ENCODE measurements at places on chromosomes 1 and 21.

- DNase-seq: no peak
These were observed 252.1 kb upstream of the CACYBP start for GRCh38 chr1:174747613-174748012.

DNA sequence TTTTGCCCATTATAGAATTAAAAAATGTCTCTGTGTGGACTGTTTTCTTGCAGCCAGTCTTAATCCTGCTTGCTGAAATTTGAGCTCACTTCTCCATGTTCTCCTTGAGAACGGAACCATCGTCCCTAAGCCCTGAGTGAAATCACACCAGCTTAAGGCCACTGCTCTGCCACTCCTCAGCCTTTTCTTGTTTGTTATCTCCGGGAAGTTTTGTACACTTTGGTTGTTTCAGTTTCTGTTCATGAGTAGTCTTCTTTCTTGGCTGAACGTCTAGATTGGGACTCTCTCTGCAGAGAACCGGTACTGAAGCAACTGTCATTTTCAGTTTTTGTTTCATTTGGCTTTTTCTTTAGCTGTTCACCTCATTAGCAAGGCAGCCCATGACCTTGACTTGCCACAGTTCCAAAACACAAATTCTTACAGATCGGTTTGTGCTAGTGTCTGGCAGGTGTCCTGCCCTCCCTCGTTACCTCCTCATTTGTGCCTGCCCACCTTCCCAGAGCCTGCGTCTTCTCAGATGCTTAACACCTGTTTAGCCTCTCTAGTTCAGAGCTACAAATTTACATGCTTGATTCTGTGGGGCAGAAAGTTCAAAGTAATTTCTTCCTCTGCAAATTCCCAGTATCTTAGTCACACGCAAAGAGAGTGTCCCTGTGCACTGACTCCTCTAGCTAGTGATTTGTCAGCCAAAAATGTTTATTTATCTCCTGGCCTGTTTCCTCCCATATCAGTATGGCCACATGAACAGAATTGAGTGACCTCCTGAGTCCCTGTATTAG is 12.4 kb downstream of the PSEN2 start:
- no peak for DNase-seq

DNA sequence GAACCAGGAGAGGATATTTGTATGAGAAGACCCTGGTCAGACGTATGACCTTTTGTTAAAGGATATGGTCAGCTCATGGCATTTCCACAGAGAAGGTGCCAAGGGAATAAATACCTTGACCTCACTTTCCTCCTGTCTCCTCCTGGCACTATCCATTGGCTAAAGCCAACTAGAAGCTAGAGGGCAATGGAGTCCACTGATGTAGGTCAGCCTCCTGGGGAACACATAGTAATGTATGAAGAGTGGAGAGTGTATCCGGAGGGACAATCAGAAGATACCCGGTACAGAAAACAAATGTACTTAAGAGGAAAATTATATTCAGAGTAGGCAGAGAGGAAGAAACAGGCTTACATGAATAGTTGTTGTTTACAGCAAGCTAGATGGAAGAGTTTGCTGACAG is 698 bp upstream of the NTMT2 start:
- no peak for DNase-seq

GRCh38 chr1:232172563-232172962 is 457.4 kb downstream of the SIPA1L2 start:
- no peak for DNase-seq

DNA sequence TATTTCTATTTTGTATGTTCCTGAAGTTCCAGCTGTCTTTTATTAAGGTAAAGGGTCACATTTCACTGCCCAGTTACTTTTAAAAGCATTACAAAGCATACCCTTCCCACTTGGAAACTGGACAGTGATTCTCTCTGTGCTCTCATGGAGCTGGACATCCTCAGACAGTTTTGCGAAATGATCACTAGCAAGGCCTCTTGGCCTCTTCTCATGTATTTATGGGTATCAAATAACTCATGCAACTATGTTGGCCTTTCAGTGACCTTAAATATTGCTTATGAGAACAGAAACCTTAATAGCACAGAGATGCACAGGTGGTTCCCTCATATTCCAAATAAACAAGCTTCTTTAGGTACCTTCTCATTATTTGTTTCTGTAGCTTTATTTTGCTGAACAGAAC is 7.9 kb upstream of the AMPD1 start:
- DNase-seq: no peak

- DNase-seq: no peak
These were observed 17.4 kb downstream of the DAB1 start for GRCh38 chr1:57406428-57406970.

DNA sequence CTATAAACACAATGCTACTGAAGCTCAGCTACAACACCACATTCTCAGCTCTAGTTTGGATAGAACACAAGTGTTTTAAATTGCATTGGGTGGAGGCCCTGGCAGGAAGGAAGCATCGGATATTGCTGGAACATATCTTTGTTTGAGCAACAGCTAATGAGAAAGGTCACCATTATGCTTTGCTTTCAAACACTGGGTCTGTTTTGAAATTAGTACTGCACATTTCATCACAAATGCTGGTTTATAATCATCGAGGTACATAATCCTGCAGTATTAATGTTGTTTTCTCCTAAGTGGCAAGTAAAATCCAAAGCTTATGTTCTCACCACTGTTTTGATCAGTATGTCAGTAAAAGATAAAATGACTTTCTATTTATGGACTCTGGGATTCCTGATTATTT is 61.5 kb upstream of the ARHGAP29 start:
- DNase-seq: no peak

GRCh38 chr1:179029321-179029759 is 3.6 kb downstream of the FAM20B start:
- no peak for DNase-seq

- no peak for DNase-seq
These were observed 16.5 kb downstream of the TADA1 start for GRCh38 chr1:166859597-166859996.

DNA sequence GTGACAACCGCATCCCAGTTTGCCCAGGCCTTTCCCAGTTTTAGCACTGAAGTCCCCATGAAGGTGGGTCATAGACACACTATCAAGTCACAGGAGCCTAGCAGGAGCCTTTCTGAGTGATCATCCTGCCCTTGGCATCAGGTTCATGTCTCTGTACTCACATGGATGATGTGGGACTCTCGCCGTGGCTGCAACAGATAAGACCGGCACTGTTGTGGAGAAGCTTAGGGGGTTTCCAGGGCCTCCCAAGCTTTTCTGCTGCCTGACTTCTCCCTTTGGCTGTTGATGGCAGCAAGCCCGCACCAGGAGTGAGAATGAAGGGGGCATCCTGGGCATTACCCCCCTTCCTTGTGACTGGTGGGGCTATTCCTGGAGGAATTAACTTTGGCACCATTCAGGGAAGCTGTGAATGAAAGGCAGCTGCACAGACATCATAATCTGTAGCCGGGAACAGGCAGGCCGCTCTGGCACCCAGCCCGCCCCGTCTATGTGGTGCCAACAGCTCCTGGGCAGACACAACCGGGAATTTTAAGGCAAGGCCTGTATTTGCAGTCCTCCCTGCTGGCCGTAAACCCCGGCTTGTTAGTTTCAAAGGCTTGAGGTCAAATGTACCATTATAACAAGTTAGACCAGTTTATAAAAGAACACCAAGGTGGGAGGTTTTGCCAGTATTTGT is 148.6 kb downstream of the HUNK start:
- DNase-seq: no peak

DNA sequence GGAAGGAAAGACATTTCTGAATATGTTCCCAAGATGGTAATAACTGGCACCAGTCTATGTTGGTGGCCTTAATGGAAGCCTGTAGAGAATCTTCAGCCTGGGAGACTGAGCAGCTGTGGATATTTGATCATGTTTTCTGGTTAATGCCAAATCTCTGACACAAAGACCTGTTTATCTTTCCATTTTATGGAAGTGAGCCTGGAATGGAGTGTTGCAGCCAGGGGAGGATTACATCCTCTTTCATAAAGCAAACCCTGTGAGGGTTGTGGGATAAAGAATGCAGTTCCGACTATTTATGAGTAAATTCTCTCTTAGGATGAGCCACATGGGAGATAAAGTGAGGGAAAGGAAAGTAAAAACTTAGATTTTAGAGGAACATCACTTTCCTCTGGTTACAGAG is 144.1 kb downstream of the PCP4 start:
- DNase-seq: no peak

- DNase-seq: no peak
These were observed 1.2 kb downstream of the ITPKB start for GRCh38 chr1:226737819-226738420.

DNA sequence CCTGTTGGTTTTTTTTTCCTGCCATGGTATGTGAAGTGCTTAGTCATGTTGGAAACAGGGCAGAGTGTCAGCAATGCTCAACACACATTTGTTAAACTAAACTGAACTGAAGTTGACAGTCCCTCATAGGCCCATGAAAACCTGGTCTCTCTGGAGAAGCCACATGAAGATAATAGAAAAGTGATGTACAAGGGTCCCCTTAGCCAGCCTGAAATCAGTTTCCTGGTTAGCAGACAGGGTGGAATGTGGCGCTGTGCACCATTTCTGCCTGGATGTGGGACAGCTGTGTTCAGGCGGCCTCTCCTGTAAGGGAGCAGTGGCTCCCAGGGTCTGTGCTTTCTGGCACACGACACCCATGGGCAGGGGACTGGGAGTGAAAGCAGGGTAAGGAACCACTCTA is 9.9 kb upstream of the CHI3L1 start:
- no peak for DNase-seq

DNA sequence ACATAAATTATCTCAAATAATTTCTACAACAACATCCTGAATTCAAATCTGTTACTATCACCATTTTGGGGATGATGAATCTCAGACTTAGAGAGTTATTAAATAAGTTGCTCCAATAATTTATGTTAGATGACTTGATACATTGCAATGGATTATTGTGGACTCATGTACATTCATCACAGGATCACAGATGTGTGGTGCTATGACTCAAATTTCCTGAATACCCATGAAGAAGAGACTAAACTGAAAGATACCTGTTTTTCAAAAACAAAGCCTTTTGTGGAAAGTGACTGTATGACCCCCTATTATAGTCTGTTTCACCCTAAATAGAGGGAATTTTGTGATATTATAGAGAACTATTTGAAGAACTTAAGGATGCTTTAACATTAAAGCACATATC is 315.0 kb downstream of the PLA2G4A start:
- DNase-seq: no peak

DNA sequence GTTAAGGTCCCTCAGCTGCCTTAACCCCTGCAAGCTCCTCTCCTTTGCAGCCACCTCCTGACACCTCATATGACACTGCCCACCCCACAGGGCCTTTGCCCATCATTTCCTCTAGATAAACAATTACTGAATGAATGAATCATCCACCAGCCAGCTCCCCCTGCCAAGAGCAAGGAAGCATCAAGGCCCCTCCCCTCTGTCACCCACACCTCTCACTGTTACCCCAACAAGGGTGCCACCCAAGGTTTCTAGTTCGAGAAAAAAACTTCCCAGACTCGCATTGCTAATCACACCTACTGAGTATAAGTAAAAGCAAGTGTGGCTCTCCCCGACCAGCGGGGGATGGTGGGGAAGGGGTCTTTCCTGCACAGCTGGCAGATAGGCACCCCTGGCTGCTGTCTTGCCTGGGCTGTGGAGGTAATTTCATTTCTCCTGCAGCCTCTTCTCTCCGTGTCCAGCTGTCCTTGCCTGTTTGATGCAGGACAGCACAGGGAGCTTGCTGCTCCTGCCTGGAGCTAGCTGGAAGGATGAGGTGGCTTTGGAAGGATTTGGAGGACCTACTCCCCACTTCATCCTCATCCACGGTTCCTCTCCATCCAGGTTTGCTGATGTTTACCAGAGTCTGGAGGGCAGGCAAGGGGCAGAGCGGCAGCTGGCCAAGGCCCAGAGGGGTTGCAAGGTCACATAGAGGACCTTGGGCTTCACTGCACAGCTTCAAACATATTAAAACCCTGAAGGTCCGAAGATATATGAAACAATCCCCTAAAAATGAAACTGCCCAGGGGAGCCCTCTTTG is 33.1 kb upstream of the LBR start:
- DNase-seq: no peak

DNA sequence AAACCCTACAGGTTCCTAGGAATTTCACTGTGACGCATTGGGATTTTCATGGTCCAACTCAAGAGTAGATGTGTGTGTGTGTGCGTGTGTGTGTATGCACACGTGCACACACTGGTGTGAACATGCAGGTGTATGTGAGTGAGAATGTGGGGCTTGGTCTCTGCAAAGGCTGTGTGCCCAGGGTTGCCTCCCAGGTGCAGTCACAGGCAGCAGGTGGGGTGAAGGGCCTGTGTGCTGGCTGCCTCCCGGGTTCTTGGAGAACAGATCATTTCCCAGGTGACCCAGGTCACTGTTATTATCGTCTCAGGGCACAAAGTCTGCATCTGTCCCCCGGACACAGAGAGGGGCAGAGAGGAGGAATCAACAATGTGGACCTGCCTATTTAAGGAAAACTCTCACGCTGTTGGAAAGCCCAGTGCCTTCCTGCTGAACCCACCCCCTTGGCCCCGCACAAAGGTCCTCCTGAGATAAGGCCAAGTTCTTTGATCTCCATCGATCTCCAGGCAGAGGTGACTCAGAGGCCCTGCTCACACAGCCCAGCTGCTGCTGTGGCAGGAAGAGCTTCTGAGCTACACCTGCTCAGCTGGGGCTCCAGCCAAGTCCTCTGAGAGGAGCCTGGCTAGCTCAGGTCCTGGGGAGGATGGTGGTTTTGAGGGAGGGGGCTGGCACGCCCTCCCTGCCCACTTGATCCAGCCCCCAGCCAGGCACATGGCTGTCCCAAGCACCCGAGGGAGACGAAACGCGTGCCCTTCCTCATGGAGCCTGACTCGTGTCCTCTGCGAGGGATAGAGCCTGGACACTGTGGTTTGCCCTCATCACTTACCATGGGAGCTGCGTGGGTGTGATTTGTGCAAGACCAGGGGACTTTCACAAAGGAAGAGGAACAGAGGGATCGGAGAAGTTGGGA is 134.0 kb upstream of the ARHGEF16 start:
- DNase-seq: no peak

DNA sequence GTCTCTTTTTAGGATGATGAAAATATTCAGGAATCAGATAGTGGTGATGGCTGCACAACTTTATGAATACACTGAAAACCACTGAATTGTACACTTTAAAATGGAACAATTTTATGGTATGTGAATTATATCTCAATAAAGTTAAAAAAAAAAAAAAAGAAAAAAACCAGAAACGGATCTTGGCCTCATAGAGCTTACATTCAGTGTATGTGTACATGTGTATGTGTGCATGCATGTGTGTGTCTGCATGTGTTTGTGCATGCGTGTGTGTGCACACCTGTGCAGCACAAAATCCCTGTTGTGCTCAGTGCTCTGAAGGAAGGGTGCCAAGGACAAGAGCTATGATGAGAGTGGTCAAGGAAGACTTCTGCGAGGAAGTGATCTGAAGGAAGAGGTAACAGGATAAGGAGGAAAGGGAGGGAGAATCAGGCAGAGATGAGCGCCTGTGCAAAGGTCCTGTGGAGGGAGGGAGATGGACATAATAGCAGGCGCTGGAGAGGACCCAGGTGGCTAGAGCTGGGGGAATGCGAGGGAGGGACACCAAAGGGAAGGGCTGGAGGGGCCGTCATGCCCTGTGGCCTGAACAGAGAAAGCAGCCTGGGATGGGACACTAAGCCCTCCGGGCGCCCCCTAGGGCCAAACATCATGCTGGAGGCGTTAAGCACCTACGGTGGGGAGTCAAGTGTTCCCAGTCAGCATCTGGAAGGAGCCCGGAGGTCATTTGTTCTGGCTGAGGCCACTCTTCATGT is 25.2 kb downstream of the NKAIN1 start:
- no peak for DNase-seq

All from stimulated activated CD8-positive, alpha-beta memory T cell treated with anti-CD3 and anti-CD28 coated beads, Interleukin-4, amount 100 ng/mL, for 1 hour (primary cell).